ENCODE measurements at places on chromosomes 6 and 20.
A peak's percentile ranks its signal among the peaks of the same experiment; 100 is the strongest.

DNA sequence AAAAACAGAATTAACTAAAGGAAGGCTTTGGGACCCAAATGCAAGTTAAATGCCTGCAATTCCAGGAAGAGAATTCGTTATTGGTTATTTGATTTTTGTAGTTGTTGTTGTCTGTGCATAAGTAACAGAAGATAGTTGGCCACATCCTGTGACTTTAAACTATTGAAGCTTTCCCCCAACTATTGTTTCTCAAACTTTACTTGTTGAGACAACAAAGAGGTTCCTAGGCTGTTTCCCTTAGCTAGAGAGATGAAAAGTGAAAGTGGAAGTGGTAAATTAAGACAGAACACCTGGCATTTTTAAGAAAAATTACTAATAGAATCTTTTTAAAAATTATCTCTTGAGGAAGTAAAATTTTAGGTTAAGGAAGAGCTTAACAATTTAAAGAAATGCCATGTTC is 525.2 kb downstream of the PKHD1 start:
- no peak for DNase-seq

DNA sequence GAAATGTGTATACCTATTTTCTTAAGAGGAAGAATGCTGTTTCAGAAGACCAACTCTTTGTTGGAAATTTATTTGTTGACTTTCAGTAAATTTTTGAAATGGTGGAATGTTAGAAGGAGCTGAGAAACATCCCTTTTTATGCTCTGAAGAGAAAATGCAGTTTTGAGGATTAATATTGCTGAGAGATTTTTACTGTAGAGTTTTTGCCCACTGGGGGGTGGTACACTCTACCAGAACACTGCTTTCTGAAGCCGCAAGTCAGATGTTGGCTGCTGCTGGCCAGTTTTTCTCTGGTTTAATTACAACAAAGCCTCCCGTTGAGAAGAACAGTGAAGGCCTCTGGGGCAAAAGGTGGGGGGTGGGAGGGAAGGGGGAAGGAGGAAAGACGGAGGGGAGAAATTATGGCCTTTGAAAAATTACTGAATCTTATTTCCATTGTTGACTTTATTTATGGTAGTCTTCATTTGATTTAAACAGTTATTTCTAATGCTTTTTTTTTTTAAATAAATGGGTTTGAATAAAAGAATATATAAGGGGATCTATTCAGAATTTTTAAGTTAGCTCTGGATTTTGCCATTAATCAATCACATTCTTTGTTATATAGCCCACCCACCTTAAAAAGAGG is 3.0 kb downstream of the FLRT3 start:
- peak; percentile 72 for DNase-seq

- peak; percentile 43 for DNase-seq
Measured at GRCh38 chr20:16821211-16822089, 73.3 kb downstream of the OTOR start.

DNA sequence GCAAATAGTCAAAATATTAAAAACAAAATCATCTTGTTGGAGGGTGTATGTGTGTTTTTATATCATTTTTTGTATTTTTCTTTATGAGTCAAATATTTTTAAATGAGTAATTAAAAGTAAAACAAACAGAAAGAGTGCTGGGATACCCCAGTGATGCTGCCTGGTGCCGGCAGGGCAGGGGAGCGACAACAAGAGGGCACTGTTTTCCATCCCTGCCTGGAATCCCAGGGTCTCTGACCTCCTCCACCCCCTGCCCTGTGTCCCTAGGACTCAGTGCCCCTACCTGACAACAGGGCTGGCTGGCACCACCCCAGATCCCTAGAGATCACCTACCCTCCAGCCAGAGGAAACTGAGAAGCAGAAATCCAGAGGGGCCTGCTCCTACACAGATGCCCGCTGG is 41.9 kb upstream of the HMGA1 start:
- DNase-seq = no peak

- no peak for DNase-seq
Measured at GRCh38 chr6:10531503-10531902, 10.4 kb downstream of the GCNT2 start.

DNA sequence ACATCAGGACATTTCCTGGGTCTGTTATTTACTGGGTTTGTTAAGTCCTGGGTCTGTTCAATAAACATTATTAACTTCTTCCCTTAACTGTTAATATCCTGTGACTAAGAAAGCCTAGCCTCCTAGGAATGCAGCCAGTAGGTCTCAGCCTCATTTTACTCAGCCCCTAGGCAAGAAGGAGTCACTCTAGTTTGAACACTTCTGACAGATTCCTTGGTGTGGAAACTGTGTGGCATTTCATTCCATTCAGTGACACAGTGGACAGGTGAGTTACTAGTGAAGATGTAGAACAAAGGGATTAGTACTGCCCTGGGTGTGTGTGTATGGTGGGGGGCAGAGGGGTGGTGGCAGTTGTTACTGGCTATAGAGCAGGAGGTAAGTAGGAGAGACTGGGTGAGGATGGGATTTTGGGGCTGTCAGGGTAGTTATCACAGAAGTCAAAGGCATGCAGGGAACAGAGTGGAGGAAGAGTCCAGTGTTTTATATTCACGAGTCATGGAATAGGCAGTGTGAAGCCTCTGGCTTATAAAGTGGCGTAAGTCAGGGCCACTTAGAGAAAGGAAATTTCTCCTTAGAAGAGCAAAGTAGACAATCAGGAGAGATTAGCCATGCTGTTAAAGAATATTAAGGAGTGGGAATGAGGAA is 28.4 kb downstream of the RNF182 start:
- peak; percentile 42 for DNase-seq

DNA sequence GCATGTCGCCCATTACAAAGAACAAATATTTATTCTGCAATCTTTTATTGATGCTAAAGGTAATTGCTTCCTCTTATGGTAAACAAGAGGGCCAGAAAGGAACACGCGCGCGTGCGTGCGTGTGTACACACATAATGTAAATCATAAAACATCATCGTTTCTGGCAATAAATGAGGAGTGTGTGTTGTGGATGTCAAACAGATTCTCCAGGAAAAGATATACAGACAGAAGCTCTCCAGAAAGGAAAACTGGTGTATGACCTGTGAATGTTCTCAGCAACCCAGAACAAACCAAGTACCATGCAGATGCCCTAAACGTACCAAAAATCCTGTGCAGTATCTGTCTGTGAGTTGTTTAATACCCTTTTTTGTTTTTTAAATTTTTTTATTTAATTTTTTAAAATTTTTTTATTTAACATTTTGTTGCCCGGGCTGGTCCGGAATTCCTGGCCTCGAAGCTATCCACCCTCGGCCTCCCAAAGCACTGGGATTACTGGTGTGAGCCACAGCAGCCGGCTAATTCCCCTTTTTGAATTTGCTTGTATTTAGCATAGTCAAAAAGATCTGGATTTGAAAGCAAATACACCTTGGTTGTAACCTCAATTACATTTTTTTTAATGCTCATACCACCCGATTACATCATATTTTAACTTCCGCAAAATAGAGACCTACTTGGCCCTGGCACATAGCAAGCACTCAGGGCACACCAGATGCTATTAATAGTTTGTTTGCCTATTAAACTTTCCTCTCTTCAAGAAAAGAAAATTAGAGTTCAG is 909 bp upstream of the NUDT3 start:
- no peak for DNase-seq

DNA sequence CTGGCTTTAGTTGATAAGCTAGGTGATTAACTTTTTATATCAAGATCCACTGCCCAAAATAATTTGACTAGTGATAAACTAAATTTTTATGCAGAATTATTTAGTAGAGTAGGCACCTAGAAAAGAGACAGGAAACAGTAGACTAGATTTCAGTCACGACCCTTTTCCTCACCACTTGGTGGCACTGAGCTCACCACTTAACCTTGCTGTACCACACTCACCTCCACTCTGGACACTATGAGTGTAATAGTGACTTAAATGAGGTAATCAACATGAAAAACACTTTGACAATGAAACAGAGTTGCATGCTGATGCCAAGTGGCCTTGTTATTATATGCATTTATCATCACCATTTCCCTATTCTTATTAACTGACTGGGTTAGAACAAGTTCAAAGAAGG is 730.4 kb downstream of the KIF16B start:
- no peak for DNase-seq

DNA sequence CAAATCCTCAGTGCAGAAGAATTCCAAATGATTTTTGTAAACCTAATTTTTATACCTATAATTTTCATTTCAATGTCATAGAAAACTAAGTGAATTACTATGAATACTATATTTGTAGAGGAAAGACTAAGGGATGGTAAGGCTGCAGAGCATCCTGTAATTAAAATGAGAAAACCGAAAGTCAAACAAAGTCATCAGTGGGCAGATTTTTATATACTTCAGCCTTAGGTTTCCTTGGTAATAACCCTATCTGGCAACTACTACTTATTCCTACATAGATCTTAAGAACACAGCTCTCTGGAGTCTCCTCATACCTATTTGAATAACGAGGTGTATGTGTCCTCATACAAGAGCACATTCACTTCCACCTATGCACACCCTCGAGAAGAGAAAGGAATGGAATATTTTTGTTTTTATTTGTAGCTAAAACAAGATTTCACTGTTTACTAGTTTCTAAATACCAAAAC is 117.9 kb upstream of the SGK1 start:
- no peak for DNase-seq

- peak; percentile 79 for DNase-seq
Measured at GRCh38 chr6:130324657-130325056, 41.2 kb upstream of the TMEM200A start.

- DNase-seq = no peak
Measured at GRCh38 chr20:57398901-57399535, 7.8 kb downstream of the RBM38 start.

- DNase-seq = no peak
Measured at GRCh38 chr20:33337119-33337518, 54.1 kb downstream of the BPIFB1 start.

GRCh38 chr6:3232017-3232945 is 4.8 kb upstream of the TUBB2B start:
- no peak for DNase-seq

GRCh38 chr6:100288311-100288710 is 176.4 kb downstream of the SIM1 start:
- no peak for DNase-seq

GRCh38 chr6:47733879-47734558 is 35.6 kb downstream of the ADGRF4 start:
- DNase-seq = peak; percentile 6

DNA sequence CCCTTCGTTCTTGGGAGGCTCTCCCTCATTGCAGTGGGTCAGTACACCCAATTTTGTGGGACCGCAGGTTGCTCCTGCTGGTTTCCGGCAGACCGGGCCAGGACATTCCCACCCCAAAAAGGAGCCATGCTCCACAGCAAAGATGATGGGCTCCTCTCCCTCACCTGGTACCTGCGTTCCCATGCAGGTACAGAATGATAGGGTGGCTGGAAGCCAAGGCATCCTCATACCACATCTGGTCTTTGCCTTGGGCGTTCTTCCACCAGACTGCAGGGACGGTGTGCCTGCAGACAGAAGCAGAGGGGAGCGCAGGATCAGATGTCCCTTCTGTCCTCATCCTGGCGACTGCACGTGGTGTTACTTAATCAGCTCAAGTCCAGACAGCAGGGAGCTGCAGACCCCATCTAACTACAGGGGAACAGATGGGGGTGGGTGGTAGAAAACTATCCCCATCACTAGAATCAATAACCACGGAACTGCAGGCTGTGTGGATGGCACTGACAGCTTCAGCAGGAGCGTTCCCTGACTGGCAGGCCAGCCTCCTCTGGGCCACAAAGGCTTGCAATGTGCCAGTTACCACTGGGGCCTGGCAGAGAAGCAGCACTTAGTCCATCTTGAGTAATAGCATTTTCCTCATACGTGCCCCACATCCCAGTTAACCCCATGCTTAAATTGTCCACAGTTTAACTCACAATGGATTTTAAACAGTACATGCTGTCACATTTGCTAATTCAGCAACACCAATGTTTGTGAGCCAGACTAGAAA is 70.4 kb downstream of the ABHD12 start:
- no peak for DNase-seq

- no peak for DNase-seq
Measured at GRCh38 chr20:57679113-57679512, 30.7 kb downstream of the PMEPA1 start.

- peak; percentile 93 for DNase-seq
Measured at GRCh38 chr6:130240232-130240631, 17.5 kb upstream of the SAMD3 start.

DNA sequence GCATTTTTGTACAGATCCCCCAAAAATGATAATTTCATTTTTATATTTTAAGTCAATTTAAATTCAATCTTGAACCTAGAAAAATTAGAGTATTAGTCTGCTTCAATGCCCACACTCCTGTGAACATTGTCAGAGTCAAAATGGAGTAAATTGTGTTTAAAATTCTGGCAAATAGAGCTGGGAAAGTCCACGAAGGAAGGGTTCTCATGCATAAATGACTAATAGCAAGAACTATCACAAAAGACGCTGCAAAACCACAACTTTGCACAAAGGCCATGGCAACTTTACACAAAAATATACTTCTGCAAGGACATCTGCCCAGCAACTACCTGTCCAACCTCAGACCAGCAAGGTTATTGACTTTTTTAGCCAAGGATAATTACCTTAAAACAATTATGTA is 203.2 kb upstream of the SMLR1 start:
- DNase-seq = no peak

GRCh38 chr6:100463630-100464161 is 1.0 kb downstream of the SIM1 start:
- no peak for DNase-seq

DNA sequence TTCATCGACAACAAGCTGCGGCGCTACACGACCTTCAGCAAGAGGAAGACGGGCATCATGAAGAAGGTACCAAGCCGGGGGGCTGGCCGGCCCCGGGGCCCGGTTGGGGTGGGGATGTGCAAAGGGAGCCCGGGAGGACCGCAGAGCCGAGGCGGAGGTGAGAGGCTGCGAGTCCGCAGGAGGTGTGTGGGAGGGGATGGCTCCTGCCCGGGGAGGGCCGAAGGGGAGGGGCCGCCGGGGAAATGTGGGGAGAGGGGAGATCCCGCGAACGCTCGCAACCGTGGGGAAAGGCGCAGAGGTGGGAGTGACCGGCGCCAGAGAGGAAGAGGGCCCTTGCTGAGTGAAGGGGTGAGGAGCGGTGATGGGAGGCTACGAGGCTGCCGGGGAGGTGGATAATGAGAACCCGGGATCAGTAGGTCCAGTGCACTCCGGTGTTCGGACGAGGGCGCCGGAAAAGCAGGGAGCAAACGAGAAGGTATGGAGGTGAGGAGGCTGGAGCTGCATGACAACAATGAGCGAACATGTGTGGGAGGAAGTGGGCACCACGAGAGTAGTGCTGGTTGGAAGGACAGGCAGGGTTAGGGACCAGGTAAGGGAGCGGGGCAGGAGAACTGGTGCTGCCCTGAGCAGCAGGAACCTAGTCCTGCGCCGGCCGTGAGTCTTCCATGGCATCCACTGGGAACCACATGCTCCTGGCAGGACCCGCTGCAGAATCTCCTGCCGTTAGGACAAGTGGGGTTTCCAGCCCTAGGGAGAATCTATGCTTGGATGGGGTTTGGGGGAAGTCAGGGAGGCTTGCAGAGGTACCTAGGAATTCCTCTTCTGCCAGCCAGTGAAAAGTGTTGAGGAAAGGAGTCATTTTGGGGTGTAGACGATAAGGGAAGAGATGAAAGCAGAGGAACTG is 1.3 kb downstream of the SRF start:
- DNase-seq = peak; percentile 28

- DNase-seq = no peak
Measured at GRCh38 chr20:55449091-55449490, 556.2 kb downstream of the CBLN4 start.

Data from fibroblast of upper back skin (primary cell).